ENCODE measurements at places on chromosomes 5 and 9.

DNA sequence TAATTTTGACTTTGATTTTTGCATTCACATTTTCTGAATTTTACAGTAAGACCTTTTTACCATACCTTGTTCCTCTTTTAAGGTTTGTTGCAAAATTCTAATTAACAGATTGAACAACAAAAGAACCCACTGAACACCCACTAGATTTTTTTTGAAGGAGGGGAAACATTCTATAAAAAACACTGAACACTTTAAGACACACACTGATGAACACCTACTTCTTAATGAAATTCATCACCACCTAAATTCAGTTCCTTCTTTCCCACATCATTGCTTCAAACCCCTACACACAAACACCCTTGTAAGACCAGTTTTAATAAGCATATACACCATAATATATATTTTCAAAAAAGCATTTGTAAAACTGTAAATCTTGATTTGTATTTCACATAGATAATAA, 559.0 kb upstream of the MEF2C start:
- no peak for DNase-seq

DNA sequence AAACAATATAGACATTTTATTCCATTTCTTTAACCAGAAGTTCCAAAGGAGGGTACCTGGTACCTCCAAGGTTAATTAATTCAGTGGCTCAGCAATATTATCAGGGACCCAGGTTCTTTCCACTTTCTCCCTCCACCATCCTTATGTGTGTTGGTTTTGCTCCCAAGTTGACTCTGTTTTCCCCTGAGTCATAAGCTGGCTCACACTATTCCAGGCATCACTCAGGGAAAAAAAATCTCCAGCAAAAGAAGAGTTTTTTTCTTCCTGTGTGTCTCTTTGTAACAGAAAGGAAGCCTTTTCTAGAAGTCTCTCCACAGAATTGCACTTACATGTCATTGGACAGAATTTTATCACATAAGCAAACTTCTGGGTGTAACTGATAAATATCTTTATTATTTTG, 31.2 kb upstream of the GALNT10 start:
- no peak for DNase-seq

DNA sequence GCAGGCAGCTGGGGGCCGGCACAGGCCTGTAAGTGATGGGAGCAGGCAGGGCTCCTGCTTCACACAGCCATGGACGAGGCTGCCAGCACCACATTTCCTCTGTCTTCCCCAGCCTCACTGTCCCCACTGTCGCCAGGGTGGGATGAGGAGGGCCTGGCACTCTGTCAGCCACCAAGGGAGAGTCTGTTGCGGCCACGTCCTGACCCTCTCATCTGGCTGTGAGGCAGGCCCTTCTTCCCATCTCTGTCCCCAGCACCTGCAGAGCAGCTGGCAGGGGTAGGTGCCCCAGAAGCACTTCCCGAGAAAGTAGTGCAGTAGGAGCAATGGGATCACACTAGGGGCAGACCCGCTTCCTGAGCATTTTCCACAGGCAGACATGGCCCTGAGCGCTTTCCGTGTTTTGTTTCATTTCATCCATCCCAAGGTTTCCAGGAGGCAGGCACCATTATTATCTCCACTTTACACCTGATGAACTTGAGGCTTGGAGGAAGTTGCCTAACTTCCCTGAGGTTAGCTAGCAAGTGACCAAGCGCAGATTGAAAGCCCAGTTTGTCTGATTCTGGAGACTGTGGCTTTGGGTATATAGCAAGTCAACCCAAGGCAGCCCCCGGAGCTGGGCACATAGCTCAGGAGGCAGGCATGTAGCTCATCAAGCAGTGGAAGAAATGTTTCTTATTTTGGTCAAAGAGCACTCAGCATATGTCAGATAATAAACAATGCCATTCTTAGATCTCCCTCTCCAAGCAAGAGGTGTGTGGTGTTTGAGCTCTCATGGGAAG, 202.4 kb downstream of the DAB2IP start:
- DNase-seq: no peak

- DNase-seq: peak; percentile 19
These were observed 24.3 kb downstream of the S100Z start for GRCh38 chr5:76874088-76874581.

DNA sequence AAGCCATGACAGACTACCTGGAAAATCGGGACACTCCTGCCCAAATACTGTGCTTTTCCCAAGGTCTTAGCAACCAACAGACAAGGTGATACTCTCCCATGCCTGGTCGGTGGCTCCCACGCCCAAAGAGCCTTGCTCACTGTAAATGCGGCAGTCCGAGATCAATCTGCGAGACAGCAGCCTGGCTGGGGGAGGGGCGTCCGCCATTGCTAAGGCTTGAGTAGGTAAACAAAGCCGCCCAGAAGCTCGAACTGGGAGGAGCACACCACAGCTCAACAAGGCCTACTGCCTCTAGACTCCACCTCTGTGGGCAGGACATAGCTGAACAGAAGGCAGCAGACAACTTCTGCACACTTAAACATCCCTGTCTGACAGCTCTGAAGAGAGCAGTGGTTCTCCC, 272.1 kb upstream of the CCNG1 start:
- no peak for DNase-seq

DNA sequence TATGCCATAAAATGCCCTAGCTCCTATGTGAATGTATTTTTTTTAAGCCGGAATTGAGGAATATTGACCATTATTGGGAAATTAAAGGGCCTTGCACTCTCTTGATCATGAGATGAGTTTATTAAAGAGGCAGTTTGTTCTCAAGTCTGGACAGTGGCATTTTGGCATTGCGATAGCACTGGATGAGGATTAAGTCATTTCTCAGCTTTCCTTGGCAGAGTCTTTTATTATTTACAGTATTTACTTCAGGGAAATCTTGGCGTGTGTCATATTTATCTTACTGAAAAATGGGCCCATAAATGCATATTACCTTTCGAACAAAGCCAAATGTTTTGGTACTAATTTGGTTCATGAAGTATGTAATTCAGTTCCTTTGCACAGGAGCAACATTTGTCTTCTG, 194.4 kb downstream of the EBF1 start:
- DNase-seq: no peak

GRCh38 chr9:89036383-89036782, 45.1 kb downstream of the S1PR3 start:
- no peak for DNase-seq

- peak; percentile 27 for DNase-seq
These were observed 1.7 kb upstream of the ACTL7A start for GRCh38 chr9:108860354-108860753.

DNA sequence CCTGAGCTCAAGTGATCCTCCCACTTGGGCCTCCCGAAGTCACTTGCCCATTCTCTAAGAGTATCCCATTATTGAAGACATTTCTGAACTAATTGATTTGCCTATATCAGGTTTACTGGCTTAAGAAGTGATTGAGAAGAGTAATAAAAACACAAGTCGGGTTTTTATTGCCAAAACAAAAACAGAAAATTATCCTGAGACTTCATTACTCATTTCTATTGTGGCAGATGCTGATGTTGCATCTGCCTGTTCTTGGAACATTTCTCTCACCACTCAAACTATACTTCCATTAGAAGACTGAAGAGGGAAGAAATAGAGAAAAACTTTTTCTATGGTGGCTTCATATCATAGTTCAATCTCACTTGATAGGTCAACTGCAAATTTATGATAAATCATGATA, 41.9 kb upstream of the PLPP1 start:
- DNase-seq: no peak

DNA sequence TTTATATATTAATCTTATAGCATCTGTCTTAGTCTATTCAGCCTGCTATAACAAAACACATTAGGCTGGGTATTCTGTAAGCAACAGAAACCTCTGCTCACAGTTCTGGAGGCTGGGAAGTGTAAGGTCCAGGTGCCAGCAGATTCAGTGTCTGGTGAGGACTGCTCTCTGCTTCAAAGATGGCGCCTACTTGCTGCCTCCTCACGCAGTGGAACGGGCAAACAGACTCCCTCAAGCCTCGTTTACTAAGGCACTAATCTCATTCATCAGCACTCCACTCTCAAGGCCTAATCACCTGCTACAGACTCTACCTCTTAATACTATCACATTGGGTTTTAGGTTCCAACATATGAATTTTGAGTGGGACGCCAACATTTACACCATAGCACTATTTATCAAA, 5.2 kb upstream of the TBC1D2 start:
- DNase-seq: no peak

Measured in NB4 (cell line).